Stimulated activated CD8-positive, alpha-beta memory T cell treated with anti-CD3 and anti-CD28 coated beads, Interleukin-4, amount 100 ng/mL, for 24 hours (primary cell): ENCODE measurements at places on chromosomes 12 and 14.

- DNase-seq: no peak
Observed at GRCh38 chr12:106917503-106917902, 38.2 kb upstream of the TMEM263 start.

DNA sequence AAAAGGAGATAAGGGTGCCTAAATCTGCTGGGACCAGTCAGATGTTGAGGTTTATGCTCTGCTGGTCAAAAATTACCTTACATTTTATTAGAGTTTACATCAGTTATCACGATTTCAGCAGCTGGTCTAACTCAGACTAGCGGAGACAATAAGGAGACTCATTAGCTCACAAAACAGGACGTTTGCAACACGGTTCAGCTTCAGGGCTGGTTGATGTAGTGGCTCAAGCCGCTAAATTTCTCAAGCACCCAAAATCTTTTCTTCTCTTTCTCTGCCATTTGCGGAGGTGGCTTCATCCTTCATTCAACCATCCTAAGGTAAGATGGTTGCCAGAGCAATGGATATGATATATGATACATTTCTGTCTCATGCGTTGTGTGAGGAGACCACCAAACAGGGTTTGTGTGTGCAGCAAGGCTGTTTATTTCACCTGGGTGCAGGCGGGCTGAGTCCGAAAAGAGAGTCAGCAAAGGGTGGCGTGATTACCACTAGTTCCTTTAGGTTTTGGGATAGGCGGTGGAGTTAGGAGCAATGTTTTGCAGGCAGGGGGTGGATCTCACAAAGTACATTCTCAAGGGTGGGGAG, 30.3 kb upstream of the CLIP1 start:
- DNase-seq: no peak

DNA sequence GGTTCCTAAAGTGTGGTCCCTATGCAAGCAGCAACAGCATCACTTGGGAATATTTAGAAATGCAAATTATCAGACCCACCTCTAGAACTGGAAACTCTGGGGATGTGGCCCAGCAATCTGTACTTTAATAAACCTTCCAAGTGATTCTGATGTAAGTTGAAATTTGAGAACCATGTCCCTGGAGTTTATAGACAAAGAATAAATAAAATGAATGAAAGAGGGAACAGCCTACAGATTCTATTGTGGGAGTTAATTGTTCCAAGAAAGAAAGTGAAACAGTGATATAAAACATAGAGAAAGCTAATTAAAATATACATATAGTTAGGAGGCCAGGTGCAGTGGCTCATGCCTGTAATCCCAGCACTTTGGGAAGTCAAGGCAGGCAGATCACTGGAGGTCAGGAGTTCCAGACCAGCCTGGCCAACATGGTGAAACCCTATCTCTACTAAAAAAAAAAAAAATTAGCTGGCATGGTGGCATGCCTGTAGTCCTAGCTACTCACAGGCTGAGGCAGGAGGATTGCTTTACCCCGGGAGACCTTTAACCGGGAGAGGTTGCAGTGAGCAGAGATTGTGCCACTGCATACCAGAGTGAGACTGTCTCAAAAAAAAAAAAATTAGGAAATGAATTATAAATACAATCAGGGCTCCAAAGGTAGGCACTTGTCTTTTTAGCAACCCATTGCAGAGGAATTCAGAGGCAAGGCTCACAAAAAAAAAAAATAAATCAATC, 507.5 kb downstream of the NAV3 start:
- DNase-seq: no peak

GRCh38 chr14:74302152-74302628, 544 bp downstream of the ABCD4 start:
- no peak for DNase-seq

- DNase-seq: no peak
Observed at GRCh38 chr12:68354977-68355541, 22.9 kb upstream of the MDM1 start.

DNA sequence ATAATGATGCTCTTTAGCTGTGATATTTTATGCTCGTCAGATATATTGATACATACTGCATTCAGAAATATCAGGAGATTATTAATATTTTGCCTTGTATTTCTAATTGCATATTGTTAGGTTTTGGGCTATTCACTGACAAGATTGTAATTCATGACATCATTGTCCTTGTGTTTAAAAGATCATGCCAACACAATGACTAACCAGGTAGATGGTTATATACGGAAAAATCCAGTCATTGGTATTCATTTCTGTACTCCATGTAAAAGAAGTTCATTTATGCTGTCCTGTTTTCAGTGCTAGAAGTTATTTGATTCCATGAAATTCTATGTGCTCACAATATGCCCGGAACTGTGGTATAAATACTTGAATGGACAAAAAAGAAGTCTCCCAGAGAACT, 107.5 kb downstream of the KITLG start:
- DNase-seq: no peak

- DNase-seq: no peak
Observed at GRCh38 chr14:68603533-68604360, 189.1 kb downstream of the ZFP36L1 start.

- DNase-seq: no peak
Observed at GRCh38 chr14:73027546-73027945, 640 bp upstream of the ZFYVE1 start.

DNA sequence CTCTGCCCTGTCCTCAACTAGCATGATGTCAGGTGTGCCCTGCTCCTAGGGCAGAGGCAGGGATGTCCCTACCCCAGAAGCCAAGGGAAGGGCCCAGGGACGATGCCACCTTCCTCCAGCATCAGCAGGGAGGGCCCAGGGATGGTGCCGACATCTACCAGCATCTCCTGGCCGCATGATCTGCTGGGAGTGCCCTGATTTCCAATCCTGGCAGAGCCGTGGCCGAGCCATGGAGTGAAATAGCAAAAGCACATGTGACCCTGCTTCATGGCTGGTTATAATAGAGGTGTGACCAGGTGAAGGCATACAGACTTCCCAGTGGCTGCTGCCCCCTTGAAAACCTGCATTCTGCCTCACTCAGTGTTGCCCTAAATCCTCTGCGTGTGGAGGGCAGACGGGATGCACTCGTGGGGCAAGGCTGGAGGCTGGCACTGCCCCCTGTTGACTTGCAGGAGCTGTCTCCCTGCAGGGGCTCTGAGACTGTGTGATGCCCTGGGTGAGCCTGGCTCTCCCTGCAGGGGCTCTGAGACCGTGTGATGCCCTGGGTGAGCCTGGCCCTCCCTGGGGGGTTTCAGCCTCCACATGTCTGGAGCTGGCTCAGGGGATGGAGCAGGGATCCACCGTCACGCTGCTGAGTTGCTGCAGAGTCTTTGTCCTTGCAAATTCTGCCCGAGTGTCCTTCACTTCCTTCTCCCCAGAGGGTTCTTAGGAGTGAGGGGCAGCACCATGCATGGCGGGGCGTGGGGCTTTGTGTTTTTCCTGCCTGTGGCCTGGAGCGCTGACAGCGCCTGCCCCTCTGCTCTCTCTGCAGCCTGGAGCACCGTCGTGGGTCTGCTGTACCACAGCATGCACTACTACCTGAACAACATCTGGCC, 51.7 kb downstream of the ADGRD1 start:
- no peak for DNase-seq
